ENCODE measurements at places on chromosomes 12 and 14.

- no peak for DNase-seq
These were observed 113.0 kb downstream of the GLT1D1 start for GRCh38 chr12:128966203-128966810.

GRCh38 chr12:90974286-90974685 lies 19.3 kb upstream of the CCER1 start:
- no peak for DNase-seq

GRCh38 chr14:101220921-101221510 lies 317.5 kb upstream of the RTL1 start:
- DNase-seq = no peak

DNA sequence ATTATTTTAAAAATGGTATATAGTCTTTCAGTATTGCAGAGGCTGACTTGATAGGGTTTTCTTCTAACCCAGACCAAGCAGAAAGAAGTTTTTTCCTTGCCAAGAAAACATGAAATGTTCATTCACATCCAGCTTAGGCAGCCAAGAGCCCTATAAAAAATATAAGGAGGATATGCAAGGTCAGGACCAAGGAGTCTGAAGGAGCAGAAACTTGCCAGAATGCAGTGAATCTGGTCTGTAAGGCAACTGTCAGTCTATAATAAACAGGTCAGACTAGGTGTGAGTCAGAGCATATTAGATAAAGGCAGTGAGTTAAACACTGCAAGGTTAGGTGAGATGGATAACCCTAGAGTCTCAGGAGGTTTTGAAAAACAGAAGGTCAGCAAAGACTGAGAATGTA lies 645.5 kb downstream of the C12orf50 start:
- no peak for DNase-seq

- DNase-seq = no peak
These were observed 100.2 kb upstream of the ALX1 start for GRCh38 chr12:85179680-85180270.

DNA sequence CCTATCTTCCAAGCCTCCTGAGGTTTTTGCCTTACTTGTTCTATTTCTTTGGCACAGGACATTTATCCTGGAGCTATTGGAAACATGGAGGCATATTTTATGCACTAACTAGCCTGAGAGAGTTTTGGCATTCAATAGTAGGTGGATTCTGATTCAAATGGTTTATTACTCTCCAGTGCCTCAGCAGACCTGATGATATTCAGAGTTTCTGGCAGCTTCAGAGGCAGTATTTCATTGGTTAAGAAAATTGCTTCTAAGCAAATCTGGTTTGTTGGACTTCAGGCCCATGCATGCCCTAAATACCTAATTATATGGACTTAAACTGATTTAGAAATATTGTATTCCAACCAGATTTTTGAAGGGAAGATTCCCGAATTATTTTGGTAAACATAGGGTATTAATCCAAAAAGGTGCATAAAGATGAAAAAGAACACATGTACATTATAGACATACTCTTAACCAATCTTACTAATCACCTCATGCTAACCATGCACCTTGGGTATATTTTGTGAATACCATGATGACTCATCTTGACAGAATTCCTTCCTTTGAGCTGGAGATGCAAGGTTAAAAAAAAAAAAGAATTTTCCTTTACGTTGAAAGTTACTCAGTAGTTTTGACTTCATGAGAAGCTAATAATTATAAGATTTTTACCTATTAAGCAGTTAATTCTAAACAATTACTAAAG lies 44.3 kb upstream of the KTN1 start:
- no peak for DNase-seq

- no peak for DNase-seq
These were observed 13.4 kb downstream of the BTG1 start for GRCh38 chr12:92132288-92132687.

- DNase-seq = no peak
These were observed 78.8 kb downstream of the SEC23A start for GRCh38 chr14:39023939-39024871.

- no peak for DNase-seq
These were observed 525.8 kb upstream of the FBXO33 start for GRCh38 chr14:39957987-39958386.

- DNase-seq = no peak
These were observed 68.0 kb downstream of the RASSF3 start for GRCh38 chr12:64678248-64678647.

GRCh38 chr12:52542785-52543318 lies 10.1 kb downstream of the KRT71 start:
- DNase-seq = no peak

GRCh38 chr12:92445253-92446082 lies 257.3 kb upstream of the PLEKHG7 start:
- DNase-seq = no peak

GRCh38 chr14:100726550-100727085 lies at the start of gene DLK1:
Gene DLK1 (plus strand): TSS chr14:100726892. CDS start chr14:100727069, 177 bp downstream.
- no peak for DNase-seq

GRCh38 chr14:67746927-67747326 lies 45.2 kb downstream of the RDH12 start:
- DNase-seq = peak; percentile 28

DNA sequence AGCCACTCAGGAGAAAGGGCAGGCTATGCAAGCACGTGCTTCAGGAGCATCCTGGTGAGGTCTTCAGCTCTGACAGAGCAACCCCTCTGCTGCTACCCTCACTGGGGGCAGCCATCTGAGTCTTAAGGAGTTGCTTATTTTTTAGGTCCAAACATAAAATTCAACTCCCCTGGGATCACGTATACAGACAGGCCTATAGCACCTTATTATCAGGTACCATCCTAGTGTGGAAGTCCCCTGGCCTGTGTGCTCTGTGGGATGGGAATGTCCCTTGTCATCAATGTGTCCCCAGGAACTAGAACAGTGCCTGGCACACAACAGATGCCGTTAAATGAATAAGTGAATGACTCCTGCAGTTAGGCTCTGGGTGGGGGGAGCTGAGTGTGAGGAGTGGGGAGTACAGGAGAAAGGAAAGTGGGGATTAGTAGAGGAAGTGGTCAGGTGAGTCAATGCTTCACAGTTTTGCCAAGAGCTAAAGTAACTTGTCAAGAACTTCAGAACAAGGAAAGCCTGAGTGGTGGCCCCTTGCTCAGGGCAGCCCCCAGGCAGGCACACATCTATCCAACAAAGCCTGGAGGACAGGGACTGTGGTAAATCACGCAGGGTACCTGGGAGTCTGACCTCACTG lies 33.5 kb downstream of the DAD1 start:
- peak; percentile 80 for DNase-seq

- no peak for DNase-seq
These were observed 12.5 kb upstream of the TNFAIP2 start for GRCh38 chr14:103110681-103111231.

- no peak for DNase-seq
These were observed 20.8 kb downstream of the RAB35 start for GRCh38 chr12:120095736-120096135.

DNA sequence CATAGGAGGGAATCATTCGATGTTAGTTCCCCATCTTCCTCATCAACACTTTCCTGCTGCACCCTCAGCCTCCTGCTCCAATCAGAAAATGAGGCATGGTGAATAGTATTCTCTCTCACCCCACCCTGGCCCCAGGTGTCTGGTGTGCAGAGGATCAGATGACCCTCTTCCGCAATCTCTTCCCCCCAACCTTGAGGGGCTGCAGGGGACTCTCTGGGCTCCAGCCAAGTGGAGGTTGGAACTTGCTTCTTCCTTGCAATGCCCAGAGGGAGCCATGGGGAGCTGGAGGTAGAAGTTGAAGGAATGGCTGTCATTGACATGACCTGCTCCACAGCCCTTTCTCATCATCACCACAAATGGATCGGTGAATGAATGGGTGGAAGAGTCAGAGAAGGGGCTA lies 20.2 kb upstream of the ESRRB start:
- DNase-seq = no peak

- peak; percentile 43 for DNase-seq
These were observed 795 bp upstream of the ACOT2 start for GRCh38 chr14:73567951-73568885.

GRCh38 chr12:98646294-98647090 lies 1.4 kb downstream of the APAF1 start:
- DNase-seq = no peak

- no peak for DNase-seq
These were observed 771.6 kb downstream of the LRFN5 start for GRCh38 chr14:42378274-42378673.

- no peak for DNase-seq
These were observed at the start of gene ASB2 for GRCh38 chr14:93976477-93977057. Gene ASB2 (minus strand): TSS chr14:93976570. CDS start chr14:93964539, 12,031 bp downstream.

- DNase-seq = no peak
These were observed 169.5 kb downstream of the CHST11 start for GRCh38 chr12:104626069-104626837.

DNA sequence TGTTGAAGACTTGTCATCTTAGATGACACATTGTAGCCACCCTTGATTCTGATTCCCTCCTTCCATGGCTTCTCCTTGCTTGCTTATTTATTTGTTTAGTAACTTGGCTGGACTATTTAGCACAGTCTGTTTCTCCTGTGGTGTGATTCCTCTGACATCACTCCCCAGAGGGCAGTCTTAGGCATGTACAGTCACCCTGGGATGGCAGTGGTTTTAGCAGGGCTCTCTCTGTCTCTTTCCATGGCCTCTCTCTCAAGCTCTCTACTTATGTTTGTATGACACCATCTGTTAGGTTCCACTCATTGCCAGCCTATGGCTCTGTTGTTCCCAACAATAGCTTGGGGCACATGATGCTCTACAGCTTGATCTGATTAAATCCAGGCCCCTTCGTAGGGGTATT lies 158.3 kb downstream of the ADGRD1 start:
- DNase-seq = no peak

- DNase-seq = peak; percentile 78
These were observed 12.4 kb upstream of the SMUG1 start for GRCh38 chr12:54201001-54201794.

GRCh38 chr12:5200278-5201087 lies 156.8 kb downstream of the KCNA5 start:
- peak; percentile 69 for DNase-seq

GRCh38 chr12:25249931-25250738 lies 594 bp downstream of the KRAS start:
- DNase-seq = peak; percentile 57

DNA sequence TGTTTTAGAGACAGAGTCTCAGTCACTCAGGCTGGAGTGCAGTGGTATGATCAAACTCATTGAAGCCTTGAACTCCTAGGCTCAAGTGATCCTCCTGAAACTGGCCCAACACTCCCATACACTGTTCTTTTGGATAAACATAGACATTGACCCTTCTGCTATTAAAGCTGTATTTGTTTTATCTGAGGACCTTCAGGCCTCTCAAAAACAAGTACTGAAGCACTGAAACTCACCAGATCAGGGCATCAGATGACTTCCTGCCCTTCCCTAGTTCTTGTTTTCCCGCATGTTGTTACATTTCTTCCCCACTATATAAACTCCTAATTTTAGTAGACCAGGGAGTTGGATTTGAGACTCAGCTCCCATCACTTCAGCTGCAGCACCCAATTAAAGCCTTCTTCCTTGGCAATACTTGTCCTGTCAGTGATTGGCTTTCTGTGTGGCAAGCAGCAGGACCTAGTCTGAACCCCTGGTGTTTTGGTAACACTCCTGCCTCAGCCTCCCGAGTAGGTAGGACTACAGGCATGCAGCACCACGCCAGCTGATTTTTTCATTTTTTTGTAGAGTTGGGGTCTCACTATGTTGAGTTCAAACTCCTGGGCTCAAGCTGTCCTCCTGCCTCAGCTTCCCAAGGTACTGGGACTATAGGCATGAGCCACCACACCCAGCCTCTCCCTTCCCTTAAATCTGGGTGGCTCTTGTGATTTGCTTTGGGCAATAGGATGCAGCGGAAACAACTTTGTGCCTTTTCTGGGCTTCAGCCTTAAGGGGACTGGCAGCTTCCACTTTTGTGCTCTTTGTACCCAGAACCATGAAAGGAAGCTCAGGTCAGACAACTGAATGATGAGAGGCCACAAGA lies 12.5 kb upstream of the IFT81 start:
- no peak for DNase-seq

- no peak for DNase-seq
These were observed 193.9 kb upstream of the PLXNC1 start for GRCh38 chr12:93954166-93955112.

GRCh38 chr14:63523735-63524426 lies 19.3 kb downstream of the PPP2R5E start:
- DNase-seq = no peak

- no peak for DNase-seq
These were observed 15.5 kb downstream of the TRMT5 start for GRCh38 chr14:60965402-60965801.

DNA sequence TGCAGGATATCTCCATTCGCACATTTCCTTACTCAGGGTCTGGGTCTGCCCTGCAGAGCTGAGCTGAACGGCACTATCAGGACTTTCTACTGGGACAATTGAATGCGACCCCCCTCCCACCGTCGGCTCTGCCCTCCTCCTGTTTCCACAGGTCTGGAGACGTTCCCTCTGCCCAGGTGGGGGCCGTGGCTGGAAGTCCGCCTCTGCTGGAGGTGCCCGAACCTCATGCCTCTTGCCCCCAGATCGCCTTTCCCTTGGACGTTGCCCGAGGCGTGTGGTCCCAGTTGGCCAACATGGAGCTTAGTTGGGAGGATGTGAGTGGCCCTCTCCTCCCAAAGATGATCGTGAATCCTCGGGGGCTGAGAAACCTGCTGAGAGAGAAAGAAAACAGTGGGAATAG lies 21.2 kb upstream of the KLC1 start:
- no peak for DNase-seq

GRCh38 chr14:53955671-53956426 lies 776 bp downstream of the BMP4 start:
- peak; percentile 30 for DNase-seq

- peak; percentile 13 for DNase-seq
These were observed 105.3 kb upstream of the RTL1 start for GRCh38 chr14:101008631-101009336.

DNA sequence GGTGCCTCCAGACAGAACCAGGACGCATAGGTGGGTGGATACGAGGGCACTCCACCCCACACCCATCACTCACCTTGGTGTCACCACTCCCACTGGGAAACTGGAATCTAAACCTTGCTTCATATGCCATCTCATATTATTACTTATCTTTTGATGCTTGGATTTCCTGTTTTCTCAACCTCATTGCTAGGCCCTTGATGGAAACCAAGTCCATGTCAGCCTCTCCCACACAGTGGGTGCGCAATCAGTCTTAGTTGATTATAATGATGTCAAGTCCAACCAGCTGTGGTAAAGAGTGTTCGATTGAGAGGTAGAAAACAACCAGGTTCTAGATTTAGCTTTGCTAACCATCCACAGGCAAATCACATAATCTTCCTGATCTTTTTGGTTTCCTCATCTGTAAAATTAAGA lies 584 bp upstream of the DDHD1 start:
- no peak for DNase-seq

- DNase-seq = no peak
These were observed 14.9 kb downstream of the DTX1 start for GRCh38 chr12:113071135-113072112.

All from stimulated activated CD8-positive, alpha-beta memory T cell treated with anti-CD3 and anti-CD28 coated beads, Interleukin-4, amount 100 ng/mL, for 48 hours (primary cell).